ENCODE measurements at places on chromosomes 2 and 18.

GRCh38 chr2:43361286-43361685, 134.9 kb upstream of the ZFP36L2 start:
- DNase-seq, result no peak

GRCh38 chr2:17317439-17317976, 200.7 kb downstream of the RAD51AP2 start:
- no peak for DNase-seq

GRCh38 chr2:190875891-190876290, 4.7 kb upstream of the GLS start:
- DNase-seq, result no peak

DNA sequence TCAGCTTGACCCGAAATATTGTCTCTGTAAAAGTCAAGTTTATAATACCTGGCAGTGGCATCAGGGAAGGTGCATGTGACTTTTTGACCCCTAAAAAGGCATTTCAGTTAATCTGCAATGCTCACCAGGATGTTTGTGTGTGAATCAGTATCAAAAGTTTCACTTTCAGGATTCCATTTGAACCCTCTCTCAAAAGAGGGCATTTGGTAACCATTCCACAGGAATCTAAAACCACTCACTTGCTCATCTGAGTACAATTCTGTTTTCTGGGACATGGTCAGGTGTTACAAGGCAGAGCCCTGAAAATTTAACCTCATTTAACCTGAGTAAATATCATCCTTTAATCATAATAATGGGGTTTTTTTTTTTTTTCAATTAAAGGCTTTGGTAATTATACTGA, 77.9 kb upstream of the KLF7 start:
- DNase-seq, result no peak

DNA sequence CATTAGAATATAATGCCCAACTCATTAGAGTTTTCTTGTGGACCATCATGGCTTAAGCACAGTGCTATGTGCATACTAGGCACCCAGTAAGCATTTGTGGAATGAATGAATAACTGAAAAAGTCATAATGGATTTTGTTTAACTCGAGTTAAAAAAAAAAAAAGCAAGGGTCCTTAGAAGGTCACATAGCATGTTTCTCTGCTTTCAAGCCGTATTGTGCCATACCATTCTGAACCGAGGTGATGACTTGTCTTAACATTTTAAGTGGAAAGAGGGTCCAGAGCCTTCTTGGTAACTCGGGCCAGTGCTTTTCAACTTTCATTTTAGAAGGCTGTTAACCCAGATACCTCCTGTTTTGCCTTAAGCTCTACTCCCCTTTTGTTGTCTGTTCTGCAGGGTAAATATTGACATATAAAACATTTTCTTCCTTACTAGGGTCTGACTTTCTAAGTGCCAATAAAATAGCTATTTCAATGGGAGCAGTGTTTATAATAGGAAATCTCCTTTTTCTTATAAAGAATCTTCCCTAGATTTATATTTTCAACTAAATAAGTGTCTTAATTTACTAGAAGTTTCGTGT, 787 bp upstream of the ADGRF3 start:
- DNase-seq, result no peak

DNA sequence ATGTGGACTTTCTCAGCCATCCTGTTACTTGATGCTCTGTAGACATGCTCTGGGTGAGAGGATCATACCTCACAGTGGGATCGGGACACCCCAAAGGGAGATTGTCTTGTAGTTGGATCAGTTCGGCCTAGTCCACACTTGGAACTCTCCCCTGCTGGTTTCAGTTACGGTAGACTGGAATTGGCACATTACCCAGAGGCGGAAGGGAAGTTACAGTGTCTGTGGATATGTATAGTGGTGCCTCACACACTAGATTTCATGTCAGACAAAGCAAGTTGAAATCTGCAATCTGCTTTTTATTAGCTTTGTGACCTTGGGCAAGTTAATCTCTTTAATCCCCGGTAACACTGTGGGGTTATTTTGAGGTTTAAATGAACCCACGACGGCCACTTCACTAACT, 16.2 kb upstream of the CTAGE1 start:
- no peak for DNase-seq
